ENCODE measurements at places on chromosomes 11 and 22.

DNA sequence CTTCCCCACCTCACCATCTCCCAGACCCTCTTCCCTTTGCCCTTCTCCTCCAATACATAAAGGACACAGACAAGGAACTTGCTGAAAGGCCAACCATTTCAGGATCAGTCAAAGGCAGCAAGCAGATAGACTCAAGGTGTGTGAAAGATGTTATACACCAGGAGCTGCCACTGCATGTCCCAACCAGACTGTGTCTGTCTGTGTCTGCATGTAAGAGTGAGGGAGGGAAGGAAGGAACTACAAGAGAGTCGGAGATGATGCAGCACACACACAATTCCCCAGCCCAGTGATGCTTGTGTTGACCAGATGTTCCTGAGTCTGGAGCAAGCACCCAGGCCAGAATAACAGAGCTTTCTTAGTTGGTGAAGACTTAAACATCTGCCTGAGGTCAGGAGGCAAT, 58.2 kb downstream of the TIMP3 start:
- no peak for DNase-seq

DNA sequence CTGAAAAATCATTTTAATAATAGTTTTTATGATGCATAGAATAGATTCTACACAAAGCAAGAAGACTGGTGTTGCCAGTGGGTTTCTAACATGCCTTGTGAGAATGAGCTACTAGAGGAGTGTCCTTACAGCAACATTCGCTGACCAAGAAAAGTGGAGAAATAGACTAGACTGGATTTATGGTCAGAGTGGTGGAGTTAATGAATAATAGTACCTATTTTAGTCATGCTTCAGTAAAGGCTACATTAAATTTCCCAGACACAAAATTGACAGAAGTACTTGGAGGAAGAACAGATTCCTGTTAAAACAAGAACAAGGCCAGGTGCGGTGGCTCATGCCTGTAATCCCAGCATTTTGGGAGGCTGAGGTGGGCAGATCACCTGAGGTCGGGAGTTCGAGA, 539.2 kb downstream of the ETS1 start:
- DNase-seq, result no peak

DNA sequence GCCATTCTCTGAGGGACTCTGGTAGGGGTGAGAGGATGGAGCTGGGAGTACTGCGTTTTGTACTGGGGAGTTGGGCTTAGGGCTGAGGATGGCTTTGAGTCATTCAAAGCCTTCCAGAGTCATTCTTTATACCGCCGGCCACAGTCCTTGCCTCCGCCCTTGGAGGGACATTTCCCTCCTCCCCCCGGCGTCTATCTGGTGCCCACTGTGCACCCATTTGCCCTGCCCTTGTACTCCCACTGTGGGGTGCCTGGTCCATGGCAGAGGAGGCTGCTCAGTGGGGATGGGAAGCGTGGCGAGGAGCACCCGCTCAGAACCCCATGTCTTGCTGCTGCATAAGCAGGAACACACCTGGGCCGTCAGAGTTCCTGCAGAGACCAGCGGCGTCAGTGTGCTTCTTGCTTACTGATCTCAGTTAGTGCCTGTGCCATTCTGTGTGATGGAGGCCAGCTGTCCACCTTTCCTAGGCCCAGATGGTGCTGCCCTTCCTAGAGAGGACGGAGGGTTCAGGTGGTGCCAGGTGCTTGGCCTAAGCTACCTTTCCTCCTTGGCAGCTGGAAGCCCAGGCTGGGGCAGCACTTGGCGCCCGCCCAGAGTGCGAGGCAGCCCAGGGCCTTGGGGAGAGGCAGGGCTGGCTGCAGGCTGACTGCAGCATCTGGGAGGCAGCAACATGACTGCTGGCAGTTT, 23.3 kb upstream of the TMEM191C start:
- DNase-seq, result no peak

DNA sequence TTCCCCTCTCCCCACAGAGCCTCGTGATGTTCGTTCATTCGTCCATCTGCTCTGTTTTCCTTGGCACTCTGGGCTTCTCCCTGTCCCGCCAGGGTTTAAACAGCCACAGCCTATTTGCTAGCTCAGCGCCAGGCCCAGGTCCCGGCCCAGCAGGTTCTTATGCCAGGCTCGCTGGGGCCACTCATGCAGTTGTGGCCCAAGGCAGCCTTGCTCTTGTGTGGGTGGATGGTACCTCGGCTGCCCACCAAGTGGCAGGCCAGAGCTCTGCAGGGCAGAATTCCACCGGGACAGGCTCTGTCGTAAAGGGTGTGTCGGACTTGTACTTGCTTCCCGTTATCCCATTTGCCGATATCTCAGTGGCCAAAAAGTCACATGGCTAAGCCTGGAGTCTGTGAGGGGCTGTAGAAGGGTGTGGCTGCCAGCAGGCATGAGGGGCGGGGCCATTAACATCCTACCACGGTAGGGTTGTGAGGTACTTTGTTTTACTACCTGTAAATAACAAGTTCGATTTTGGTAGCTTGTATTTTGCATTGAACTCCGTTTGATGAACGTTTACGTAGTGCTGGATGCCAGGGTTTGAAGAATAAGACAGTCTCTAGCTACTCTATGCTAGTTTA, 7.9 kb downstream of the FAM118A start:
- DNase-seq, result peak; percentile 56

DNA sequence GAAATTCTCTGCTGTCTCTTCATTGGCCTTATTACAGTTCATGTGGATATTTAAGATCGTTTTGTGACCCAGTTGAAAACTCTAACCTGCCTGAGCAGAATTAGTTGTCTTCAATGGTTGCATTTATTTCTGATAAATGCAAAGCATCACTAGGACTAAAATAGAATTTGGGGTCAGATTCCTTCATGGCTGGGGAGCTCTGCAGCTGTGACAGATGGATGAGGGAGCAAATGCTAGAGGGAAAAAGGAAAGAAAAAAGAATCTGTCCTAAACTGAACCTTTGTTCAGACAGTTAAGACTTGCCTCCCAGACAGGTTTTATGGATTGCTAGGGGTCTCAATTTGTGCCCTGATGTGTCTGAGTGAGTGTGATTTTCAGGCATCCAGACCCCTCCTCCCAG, 113.0 kb downstream of the SYT9 start:
- DNase-seq, result no peak

- no peak for DNase-seq
Observed at GRCh38 chr22:46913351-46913750, 150.9 kb downstream of the TBC1D22A start.

DNA sequence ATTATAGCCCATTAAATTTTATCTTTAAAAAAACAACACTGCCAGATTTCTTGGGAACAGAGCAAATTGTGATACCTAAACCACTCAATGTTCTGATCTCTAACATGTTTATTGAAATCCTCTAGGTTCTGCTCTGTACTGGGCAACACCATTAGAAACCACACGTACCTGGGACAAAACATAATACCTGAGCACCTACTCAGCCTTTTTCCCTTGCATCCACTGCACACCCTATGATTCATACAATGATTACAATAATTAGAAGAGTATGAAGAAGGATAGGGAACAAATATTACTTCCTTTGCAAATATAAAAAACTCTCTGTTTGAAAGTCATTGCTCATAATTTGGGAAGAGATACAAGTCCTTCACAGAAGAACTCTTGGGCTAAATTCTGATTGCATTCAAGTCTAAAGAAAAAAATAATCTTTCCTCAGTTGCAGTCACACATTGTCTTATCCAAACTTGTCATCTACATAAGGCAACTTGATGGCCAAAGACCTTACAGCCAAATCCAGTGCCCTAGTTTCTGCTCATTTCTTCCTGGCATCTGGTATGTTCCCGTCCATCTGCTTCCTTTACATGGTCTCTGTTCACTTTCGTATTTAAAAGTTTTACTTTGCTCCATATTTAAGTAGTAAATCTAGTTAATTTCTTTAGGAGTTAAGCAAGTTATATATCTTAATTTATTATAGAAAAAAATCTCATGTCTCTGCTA, 407.4 kb downstream of the LRRC4C start:
- DNase-seq, result no peak

GRCh38 chr11:68049509-68050370, 10.9 kb downstream of the TCIRG1 start:
- DNase-seq, result peak; percentile 18

- no peak for DNase-seq
Observed at GRCh38 chr11:58963551-58964104, 24.3 kb downstream of the GLYATL1 start.

GRCh38 chr11:66050581-66051231, 1.5 kb upstream of the SF3B2 start:
- DNase-seq, result no peak

DNA sequence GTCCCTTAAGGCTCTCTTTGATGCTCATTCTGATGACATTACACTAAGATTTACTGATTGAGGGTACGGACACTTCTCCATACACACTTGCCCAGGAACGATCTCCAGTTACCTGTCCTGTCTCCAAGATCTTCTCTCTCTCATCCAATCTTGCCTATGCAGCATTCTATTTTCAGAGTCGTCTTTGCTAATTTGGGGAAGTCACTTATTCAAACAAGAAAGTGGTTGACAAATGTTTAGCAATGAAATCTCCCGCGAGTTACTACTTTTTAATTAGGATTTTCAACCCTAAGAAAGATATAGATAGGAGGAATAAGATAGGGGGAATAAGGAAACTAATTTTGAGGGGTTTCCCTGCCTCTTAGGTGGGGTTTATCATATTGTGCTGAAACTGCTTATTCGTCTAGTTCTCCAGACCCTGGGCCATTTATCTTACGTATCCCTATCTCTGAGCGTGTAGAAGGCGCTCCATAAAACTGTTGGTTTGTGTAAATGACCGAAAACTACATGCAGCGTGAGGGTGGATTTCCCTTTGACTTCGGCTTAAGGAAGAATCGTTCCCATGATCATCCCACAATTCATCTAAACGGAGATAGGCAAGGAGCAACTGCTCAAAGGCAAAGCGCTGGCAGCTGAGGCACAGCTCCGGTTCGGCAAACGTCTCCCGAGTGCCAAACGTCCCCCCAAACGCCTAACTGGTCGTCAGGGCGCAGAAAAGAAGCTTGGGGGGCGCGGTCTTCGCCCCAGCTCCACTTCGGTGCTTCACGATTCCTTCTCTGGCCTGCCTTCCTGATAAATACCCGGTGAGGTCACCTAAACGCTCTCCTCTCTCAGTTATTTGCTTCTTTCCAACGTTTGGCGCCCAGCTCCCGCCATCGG, 804 bp downstream of the APIP start:
- DNase-seq, result no peak

GRCh38 chr11:73147771-73148681, 5.9 kb upstream of the FCHSD2 start:
- no peak for DNase-seq

DNA sequence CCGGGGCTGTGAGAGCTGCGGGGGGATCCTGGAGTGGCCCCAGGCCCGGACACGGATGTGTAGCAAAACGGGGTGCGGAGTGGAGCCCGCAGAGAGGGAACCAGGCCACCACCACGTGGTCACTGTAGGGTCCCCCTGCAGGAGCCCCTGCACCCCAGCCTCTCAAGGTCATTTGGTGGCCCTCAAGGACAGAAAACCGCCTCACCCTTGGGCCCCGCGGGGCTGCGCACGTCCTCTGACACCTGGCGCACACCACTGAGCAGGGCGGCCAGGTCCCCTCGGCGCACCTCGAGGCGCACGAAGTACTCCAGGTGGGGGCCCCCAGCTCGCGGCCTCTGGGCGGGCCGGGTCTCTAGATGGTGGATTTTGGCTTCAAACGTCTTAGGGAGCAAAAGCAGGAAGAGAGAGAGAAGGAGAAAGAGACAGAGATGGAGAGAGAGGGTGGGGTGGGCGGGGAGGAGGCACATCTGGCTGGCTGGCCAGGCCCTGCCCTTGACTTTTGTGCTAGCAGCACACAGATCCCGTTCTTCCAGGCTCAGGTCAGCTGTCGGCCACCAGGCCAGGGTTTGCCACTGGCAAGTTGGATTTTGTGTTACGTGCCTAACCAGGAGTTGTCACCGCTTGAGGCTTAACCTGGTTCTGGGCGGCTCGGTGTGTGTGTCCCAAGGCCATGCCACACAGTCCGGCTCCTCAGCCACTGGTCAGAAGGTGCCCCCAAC, 3.2 kb downstream of the TH start:
- no peak for DNase-seq

- peak; percentile 40 for DNase-seq
Observed at GRCh38 chr22:39239561-39240423, 5.0 kb downstream of the PDGFB start.

DNA sequence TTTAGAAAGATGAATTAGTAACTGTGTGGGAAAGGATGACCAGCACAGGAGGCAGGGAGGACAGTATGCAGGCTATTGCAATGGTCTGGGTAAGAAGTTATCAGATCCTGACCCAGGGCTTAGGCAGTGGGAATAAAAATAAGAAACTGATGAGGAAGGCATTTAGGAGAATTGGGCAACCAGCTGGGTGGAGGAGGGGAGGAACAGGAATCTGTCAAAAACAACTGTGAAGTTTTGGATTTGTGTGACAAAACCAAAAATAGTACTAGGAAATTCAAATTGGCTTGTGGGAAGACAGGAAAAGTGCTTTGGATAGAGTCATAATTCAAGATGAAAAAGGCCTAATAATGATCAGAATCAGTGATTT, 27.9 kb downstream of the MMP13 start:
- DNase-seq, result no peak

- DNase-seq, result no peak
Observed at GRCh38 chr22:27452922-27453321, 348.6 kb downstream of the MN1 start.

All from activated T-cell treated with anti-CD3 and anti-CD28 coated beads, Interleukin-2, amount 50 U/mL, for 1 hour (primary cell).